ENCODE measurements at places on chromosomes 1 and 21.

GRCh38 chr1:204923201-204923600 is 52.5 kb downstream of the NFASC start:
- no peak for DNase-seq

GRCh38 chr1:52567943-52568342 is 15.1 kb upstream of the TUT4 start:
- no peak for DNase-seq

- DNase-seq = no peak
Observed at GRCh38 chr1:89934461-89934860, 60.4 kb upstream of the ZNF326 start.

DNA sequence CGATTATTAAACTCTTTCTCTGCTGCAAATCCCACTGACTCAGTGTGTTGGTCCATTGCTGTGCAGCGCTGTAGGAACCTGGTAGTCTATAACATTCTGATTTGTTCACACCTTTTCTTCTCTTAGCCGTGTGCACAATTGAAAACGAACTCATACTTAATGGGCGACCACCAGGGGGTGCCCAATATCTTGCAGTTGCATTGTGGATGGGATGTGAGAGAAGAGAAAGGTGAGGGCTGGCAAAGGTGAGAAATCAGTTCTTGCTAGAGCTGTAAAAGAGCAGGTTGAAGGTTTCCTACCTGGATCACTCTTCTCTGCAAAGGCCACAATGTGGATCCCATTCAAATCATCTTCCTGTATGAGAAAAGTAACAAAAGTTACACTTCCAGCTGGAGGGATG is 51.0 kb downstream of the CASQ2 start:
- DNase-seq = no peak

- no peak for DNase-seq
Observed at GRCh38 chr1:242525360-242525722, 844 bp upstream of the PLD5 start.

DNA sequence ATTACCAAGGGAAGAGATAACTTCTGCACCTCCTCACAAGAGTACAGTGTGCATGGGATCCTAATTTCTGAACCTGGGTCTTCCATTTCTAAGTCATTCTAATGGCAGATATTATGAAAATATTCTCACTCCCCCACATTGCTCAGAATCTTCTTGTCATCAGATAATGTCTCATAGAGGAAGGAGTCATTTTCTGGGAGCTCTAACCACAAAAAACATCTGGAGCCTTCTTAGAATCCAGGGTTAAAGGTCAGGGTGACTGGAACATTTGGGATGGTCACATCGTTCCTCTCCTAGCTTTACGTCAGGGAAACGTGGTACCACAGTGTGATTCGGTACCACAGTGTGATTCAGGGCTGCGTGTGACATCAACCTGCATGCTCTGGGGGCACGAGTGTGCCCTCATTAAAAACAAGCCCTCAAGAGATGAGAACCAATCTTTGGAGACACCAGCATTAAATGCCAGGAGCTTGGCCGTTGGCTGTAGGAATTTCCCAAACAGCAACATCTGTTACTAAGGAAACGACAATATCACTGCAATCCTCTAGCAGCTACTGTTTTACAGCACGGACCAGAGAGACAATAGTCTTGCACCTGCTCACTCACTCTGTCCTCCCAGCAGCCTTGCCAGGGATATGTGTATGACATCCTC is 179.1 kb downstream of the PSMG1 start:
- DNase-seq = no peak

All from NCI-H2107 (cell line).